ENCODE measurements at places on chromosomes 1 and 21. TPM values are rescaled to one million over a fixed set of nuclear protein-coding genes. Genes with fewer than 3 reads are reported as not detected.

DNA sequence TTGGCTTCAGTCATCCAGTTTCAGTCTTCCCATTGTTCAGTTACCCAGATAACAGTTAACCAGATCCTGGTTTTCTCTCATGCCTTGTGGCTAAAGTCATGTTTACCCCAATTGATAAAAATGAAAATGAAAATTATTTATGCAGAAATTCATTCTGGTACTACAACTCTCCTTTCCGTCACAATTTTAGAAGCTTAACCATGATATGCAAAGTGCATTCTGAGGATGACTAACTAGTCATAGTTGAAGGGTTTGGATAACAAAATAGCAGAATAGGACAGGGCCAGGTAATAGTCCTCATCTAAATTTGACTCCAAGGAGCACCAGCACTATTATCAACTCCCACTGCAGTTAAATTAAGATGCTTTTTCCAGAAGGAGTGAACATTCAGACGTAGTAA is 94.7 kb downstream of the NTMT2 start:
- no peak overlapping the region for H3K4me3 ChIP-seq
- DNase-seq = no peak
- no peak overlapping the region for H3K27ac ChIP-seq

DNA sequence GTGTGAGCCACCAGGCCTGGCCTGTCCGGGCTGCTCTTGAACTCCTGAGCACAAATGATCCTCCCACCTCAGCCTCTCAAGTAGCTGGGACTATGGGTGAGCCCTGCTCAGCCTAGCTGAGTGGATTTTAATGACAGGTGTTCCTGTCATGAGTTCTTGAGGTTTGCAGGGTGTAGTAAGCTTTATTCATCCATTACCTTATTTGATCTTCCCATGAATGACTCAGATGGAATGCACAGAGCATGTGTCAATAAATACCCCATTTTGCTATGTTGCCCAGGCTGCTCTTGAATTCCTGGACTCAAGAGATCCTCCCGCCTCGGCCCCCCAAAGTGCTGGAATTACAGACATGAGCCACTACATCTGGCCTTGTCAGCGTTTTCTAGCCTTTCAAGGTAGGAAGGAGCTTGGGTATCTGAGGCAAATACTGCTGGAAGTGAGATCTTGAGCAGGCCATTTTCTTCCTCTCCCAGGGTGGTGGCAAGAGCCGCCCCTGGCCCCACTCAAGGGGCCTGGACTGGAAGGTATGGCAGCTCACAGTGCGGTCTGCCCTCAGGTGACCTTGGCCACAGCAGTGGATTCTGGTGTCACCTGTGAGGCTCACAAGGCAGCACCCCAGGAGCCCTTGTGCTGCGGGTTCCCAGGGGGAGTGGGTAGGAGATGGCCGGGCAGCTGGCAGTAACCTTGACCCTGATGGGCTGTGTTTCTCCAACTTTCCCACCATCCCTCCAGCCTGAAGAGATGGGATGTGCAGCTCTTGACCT is 20.0 kb downstream of the PIK3CD start:
- no peaks in the 10 kb centered on the region for H3K4me1 ChIP-seq
- H3K4me3 ChIP-seq = no peak overlapping the region
- DNase-seq = no peak
- H3K36me3 ChIP-seq = no peaks in the 10 kb centered on the region

Gene PROK1
- total RNA-seq = not detected

Gene HLX
- total RNA-seq = 3.5 TPM

DNA sequence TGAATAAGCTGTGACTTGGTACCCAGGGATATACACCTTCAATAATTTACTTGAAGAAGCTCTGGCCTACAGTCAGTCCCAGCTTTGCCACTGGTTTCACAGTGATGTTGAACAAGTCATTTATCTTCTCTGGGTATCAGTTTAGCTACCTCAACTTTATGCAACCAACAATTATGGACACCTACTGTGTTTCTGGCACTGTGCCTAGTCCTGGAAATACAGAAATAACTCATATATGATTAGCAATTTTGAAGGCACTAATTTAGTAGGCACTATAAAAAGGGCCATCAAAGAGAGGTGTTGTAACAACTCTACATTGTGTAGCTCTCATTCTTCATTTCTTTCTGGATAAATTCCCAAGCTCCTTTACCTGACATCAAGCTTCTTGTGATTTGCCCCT is 88.6 kb upstream of the SPATA6 start:
- H3K36me3 ChIP-seq = no peaks in the 10 kb centered on the region
- H3K27ac ChIP-seq = no peak overlapping the region
- no peak for DNase-seq
- peaks cover 26% of the 10 kb centered on the region for H3K27me3 ChIP-seq
- H3K4me1 ChIP-seq = no peaks in the 10 kb centered on the region
- no peak overlapping the region for H3K4me3 ChIP-seq

Data from left ventricle myocardium inferior (tissue), 1 donor.